ENCODE measurements at places on chromosomes 4 and X.
A peak's percentile ranks its signal among the peaks of the same experiment; 100 is the strongest.

DNA sequence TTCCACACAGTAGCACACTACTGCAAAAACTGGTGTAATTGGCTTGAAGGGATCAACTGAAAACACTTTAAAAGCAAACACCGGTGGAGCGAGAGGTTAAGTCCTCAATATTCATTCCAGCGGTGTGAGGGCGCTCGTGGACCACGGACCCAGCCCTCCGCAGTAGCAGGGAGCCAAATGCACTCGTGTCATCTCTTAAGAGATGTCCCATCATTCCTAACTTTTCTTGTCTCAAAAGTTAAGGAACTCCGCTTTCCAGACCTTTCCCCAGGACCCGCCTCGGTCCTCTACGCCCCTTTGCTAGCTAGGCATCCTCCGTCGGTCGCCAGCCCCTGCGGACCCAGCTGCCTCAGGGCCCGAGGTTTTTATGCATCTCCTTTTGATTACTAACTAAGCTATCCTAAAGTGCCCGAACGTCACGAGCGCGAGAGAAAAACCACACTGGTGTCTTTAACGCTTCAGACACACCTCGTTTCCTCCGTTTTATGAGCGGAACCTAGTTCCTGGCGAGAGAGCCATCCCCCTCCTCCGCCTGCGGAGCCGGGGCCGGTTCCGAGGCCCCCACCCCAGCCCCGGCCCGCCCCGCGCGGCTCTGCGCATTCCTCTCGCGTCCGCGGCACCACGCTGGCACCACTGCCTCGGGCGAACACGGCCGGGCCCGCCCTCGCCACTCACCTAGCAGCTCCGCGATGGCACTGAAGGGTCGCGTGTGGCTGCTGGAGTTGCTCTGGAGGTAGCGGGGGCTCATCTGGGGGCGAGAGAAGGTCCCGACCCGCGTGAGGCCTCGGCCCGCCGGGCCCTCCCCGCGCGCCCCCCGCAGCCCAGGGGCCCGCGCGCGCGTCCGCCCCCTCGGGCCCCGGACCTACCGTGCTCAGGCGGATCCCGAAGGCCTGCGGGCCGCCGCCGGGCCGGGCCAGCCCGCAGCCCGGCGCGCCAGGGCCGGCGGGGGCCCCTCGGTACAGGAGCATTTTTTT is 723 bp downstream of the MORC4 start:
- peak; percentile 42 for DNase-seq

DNA sequence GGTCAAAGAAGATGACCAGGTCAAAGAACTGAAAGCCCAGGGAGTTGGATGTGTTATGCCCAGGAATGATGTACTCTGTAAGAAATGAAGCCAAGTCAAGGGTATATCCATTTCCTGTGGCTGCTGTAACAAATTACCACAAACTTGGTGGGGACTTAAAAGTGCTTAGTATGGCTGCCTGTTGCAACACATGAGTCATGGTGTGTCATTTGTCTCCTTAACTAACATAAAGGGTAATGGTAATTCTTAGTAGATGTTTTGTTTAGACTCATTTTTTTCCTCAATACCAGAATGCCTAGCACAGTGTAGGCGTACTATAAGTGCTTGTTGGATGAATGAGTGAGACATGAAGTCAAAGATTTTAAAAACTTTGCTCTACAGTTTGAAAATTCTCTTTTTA is 45.7 kb downstream of the SYTL5 start:
- no peak for DNase-seq

GRCh38 chr4:185597532-185598188 is 62.4 kb upstream of the PDLIM3 start:
- DNase-seq, result peak; percentile 70

- DNase-seq, result peak; percentile 41
Measured at GRCh38 chr4:53431052-53431451, 53.6 kb downstream of the FIP1L1 start.

DNA sequence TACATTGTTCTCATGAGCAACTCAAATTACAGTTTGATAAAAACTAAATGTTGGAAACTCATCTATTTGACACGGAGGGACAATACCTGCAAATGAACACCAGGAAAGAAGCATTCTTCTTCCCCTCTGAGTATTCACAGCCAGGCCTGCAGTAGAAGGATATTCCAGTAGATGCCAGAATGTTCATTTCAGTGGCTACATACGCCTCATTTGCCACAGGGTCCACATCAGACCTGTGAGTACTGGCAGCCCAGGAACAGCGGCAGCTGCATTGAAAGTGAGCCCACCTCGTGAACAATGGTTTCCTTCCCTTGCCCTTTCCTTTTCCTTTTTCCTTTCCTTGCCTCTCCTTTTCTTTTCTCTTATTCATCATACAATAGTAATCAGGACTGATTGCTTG is 81.1 kb upstream of the NEIL3 start:
- no peak for DNase-seq

Measured in hematopoietic multipotent progenitor cell treated with erythropoietin and hydrocortisone succinate and interleukin-3 and kit ligand, for 6 days (in vitro differentiated cells).